ENCODE measurements at places on chromosomes 11 and 22.

- no peak for DNase-seq
Observed at GRCh38 chr11:35802672-35803071, 140.1 kb downstream of the TRIM44 start.

- no peak for DNase-seq
Observed at GRCh38 chr11:128164080-128164741, 423.1 kb downstream of the ETS1 start.

DNA sequence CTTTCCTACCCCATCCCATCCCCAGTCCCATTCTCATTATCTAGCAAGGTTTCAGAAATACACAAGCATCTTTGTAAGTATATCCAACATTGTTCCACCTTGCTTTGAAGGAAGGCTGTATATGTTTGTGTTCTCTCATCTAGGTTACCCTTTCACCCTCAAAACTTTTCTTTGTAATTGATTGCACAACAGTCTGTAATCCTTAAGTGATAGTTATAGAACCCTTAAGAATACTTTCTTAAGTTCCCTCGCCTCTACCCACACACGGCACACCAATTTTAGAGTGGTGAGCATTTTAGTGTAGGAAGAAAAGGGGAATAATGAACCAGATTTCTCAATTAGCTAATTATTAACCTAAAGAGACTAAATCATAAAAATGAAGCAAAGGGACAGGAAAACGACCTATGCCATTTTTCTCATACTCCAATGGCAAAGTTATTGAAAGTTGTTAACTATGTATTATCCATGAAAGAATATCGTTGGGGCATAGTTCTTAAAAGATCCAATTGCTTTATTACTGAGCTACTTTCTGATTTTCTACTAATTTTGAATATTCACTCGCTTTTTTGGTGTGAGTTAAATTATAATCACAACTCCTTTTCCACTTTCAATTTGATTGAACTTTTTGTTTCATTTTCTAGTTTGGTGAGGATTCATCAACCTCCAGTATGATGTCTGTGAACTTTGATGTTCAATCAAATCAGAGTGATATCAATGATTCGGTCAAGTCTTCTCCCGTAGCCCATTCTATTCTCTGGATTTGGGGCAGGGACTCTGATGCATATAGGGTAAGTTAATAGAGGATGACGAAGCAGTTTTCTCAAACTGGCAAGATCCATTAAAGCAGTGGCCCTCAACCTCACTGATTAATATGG is 44.9 kb downstream of the TTC17 start:
- no peak for DNase-seq

GRCh38 chr22:37174964-37175363 is 13.1 kb downstream of the C1QTNF6 start:
- no peak for DNase-seq

DNA sequence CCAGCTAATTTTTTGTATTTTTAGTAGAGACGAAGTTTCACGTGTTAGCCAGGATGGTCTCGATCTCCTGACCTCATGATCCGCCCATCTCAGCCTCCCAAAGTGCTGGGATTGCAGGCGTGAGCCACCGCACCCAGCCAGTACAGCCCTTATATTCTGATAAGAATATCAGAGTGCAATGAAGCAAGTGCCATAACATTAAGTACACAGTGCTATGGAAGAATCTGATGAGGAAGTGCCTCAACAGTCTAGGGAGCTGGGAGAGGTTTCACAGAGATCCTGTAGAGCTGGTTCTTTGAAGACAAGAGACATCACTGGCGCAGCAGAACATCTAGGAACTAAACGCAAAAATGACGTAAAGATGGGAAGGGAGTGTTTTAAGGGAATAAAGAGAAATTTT is 2.1 kb downstream of the RTCB start:
- no peak for DNase-seq

DNA sequence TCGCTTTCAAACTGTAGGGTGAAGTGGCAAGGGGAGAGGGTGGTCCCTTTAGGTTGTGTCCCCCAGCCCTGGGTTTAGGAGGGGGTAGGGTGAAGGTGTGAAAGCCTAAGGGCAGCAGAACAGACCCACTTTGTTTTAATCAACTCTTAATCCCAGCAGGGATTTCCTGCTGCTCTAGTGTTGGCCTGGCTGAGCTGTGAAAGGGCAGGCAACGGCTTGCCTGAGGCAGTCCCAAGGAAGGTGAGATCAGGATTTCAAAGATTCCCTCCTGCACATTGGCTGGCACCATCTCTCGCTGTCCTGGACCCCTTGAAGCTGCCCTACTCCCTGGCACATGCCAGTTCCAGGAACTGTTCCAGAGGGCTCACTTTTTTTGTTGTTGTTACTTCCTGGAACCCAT is 221.3 kb downstream of the INSC start:
- DNase-seq = no peak

DNA sequence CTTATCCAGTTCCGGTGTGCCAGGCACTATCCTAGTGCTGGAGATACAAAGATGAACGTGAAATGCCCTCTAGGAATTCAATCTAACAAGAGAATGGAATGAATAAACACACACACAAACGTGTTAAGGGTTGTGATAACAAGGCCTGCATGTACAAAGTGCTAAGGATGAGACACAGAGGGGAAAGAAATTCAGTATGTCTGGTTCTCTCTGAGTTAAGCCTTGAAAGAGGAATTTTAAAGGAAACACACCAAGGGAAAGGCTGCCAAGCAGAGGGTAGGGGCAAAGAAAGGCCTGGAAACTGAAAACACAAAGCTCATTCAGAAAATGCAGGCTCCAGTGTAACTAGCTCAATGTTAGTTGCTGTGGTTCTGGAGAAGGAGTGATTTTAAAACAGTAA is 4.2 kb downstream of the CHKA start:
- no peak for DNase-seq

DNA sequence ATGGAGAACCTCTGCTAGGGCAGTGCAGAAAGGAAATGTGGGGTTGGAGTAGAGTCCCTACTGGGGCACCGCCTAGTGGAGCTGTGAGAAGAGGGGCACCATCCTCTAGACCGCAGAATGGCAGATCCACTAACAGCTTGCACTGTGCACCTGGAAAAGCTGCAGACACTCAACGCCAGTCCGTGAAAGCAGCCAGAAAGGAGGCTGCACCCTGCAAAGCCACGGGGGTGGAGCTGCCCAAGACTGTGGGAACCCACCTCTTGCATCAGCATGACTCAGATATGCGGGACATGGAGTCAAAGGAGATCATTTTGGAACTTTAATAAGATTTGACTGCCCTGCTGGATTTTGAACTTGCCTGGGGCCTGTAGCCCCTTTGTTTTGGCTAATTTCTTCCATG is 8.7 kb downstream of the TSKU start:
- DNase-seq = no peak

Data from SJSA1 (cell line).